IMR-90 (cell line): ENCODE measurements at places on chromosomes 13 and 19. TPM values are rescaled to one million over a fixed set of nuclear protein-coding genes. Genes with fewer than 3 reads are reported as not detected.

- H3K27me3 ChIP-seq = no peaks in the 10 kb centered on the region
- DNase-seq = no peak
- no peak overlapping the region for H3K4me3 ChIP-seq
- peaks cover 38% of the 10 kb centered on the region for H3K36me3 ChIP-seq
- peaks cover 50% of the 10 kb centered on the region for H3K4me1 ChIP-seq
- H3K27ac ChIP-seq = no peak overlapping the region
These were observed 56.2 kb upstream of the C13orf46 start for GRCh38 chr13:114029866-114030625.

DNA sequence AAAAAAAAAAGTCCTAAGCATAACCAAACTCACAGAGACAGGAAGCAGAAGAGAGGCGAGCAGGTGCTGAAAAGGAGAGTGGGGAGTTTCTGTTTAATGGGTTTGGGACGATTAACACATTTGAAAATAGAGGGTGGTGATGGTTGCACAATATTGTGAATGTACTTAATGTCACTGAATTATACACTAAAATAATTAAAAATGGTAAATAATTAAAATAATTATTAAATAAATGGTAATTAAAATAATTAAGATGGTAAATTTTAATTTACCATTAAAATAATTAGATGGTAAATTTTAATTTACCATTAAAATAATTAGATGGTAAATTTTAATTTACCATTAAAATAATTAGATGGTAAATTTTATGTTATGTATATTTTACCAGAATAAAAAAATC lies 74.8 kb upstream of the XPO4 start:
- H3K4me1 ChIP-seq = no peaks in the 10 kb centered on the region
- H3K36me3 ChIP-seq = peaks cover 70% of the 10 kb centered on the region
- DNase-seq = no peak
- no peak overlapping the region for H3K27ac ChIP-seq
- H3K4me3 ChIP-seq = no peak overlapping the region

GRCh38 chr19:46635920-46636761 lies at the start of gene GNG8:
GNG8 (minus strand) TSS chr19:46636202; CDS start chr19:46634682, 1,520 bp downstream.
- H3K4me1 ChIP-seq = peaks cover 10% of the 10 kb centered on the region
- no peaks in the 10 kb centered on the region for H3K36me3 ChIP-seq
- DNase-seq = no peak
- no peaks in the 10 kb centered on the region; the same call in 1 of the 2 replicates for H3K27me3 ChIP-seq
- no peak within 1 kb of the TSS for H3K4me3 ChIP-seq

DNA sequence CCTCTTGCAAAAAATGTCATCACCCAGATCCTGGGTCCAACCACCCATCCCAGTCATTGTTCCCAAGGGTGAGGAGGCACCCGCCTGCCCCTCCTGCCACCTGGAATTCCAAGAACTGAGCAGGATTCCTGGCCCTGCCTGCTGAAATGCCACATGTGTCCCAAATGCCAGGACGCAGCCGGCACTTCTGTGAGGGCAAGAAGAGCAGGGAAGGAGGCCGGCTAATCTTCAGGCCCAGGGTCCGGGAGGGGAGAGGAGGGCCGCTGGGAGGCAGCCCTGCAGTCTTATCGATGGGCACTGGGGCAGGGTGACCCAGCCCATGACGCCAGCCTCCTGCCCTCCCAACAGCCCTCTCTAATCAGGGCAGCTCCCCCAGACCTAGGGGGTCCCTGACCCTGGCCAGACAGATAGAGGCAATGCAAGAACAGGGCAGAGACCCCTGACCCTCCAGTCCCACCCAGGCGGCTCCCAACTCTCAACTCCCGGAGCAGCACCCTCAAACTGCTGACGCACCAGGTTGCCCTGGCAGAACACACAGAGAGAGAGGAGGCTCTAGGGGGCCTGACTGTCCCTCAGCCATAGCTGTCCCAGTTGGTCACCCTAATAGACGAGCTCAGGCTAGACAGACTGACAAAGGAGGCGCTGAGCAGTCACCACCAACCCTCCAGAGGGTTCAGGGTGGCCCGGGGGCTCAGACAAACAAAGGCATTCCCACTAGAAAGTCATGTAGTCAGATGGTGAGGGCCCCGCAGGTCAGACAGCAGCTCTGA lies 1.5 kb downstream of the MFSD12 start:
- H3K4me3 ChIP-seq = peak overlapping the region; percentile 95
- H3K27me3 ChIP-seq = no peaks in the 10 kb centered on the region
- H3K27ac ChIP-seq = no peak overlapping the region; the same call in 1 of the 2 replicates
- peaks cover under 1% of the 10 kb centered on the region; the same call in 1 of the 2 replicates for H3K36me3 ChIP-seq
- DNase-seq = no peak
- peaks cover 16% of the 10 kb centered on the region for H3K4me1 ChIP-seq

The FBL gene
- 211 and 259 TPM in 2 replicates for total RNA-seq

DNA sequence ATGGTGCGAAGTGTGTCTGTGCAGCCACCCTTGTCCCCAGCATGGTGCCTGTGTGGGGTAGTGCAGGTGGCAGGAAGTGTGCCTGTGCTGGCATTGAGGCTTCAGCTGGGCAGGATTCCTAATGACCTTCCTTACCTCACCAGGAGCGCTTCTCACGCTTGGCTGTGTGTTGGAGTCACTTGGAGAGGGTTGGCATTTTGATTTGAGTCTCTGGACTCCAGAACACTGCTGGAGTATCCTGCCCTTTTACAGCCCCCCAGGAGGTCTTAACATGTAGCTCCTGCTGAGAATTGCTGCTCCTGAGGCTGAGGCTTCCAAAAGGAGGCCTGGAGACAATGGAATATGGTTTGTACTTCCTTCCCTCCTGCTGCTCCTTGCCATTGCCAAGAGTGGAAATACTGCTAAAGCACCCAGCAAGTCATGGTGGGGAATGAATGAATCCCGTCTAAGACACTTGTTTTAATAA lies 87.1 kb downstream of the ARHGEF7 start:
- peaks cover 1% of the 10 kb centered on the region; the same call in 1 of the 2 replicates for H3K36me3 ChIP-seq
- peaks cover 18% of the 10 kb centered on the region for H3K4me1 ChIP-seq
- peak overlapping the region; percentile 39; the same call in 1 of the 2 replicates for H3K27ac ChIP-seq
- no peak for DNase-seq

The ZNF724 gene
- total RNA-seq = 18.3 and 20.1 TPM in 2 replicates

DNA sequence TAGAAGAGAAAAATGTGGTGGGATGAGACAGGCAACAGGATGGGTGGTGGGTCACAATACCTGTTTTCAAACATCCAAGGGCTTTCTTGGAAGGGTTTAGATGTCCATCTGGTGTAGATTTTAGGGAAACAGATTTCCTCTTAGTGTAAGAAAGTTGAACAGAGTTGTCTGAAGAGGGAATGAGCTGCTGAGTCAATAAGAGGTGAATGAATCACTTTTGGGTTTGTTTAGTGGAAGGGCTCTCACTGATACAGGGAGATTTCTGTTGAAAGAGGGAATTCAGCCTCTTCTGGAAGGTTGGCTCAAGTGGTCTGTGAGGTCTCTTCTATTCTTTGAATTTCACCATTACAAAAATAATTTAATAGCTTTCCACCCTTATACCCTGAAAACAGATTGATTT lies 54.6 kb downstream of the LACC1 start:
- DNase-seq = peak; percentile 29
- H3K4me3 ChIP-seq = no peak overlapping the region
- no peaks in the 10 kb centered on the region for H3K4me1 ChIP-seq
- no peak overlapping the region for H3K27ac ChIP-seq
- H3K27me3 ChIP-seq = peaks cover 27% of the 10 kb centered on the region
- H3K36me3 ChIP-seq = no peaks in the 10 kb centered on the region

GRCh38 chr19:14059093-14059480 lies 2.8 kb downstream of the PALM3 start:
- no peak for DNase-seq
- H3K27ac ChIP-seq = no peak overlapping the region
- H3K4me1 ChIP-seq = peaks cover 1% of the 10 kb centered on the region; the same call in 1 of the 2 replicates
- no peaks in the 10 kb centered on the region for H3K36me3 ChIP-seq
- peaks cover 36% of the 10 kb centered on the region for H3K27me3 ChIP-seq

DNA sequence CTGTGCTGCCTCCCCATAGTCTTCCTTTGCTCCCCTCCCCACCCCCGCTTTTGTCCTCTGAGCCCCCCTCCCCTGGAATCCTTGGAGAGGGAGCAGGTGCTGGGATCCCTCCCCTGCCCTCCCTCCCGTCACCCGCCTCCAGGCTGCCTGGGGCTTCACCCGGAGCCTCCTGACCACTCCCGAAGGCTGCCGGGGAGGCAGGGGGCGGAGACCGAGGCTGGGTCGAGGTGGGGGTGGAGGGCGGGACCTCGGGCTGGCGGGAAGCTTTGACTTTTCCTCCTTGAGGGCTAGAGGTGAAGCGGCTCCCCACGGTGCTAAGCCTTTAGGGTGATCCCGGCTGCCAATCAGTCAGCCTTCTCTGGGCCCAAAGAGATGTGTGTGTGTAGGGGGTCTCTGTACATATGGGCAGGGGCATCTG lies 1.5 kb downstream of the KMT5C start:
- peaks cover 13% of the 10 kb centered on the region for H3K4me1 ChIP-seq
- peak; percentile 33 for DNase-seq
- peak overlapping the region; percentile 87 for H3K4me3 ChIP-seq
- no peaks in the 10 kb centered on the region for H3K27me3 ChIP-seq

The CYP2S1 gene
- 0.54 and 0.83 TPM in 2 replicates for total RNA-seq

GRCh38 chr13:45951166-45951565 lies 99.6 kb upstream of the SIAH3 start:
- DNase-seq = no peak
- 0 out of 2 replicates have a peak, but pooled peaks cover 1% of the 10 kb centered on the region for H3K36me3 ChIP-seq
- no peak overlapping the region for H3K27ac ChIP-seq
- H3K4me3 ChIP-seq = no peak overlapping the region
- no peaks in the 10 kb centered on the region for H3K27me3 ChIP-seq

- no peak overlapping the region for H3K4me3 ChIP-seq
- no peaks in the 10 kb centered on the region for H3K27me3 ChIP-seq
- no peak overlapping the region for H3K27ac ChIP-seq
- H3K36me3 ChIP-seq = no peaks in the 10 kb centered on the region; the same call in 1 of the 2 replicates
- DNase-seq = no peak
These were observed 20.6 kb downstream of the CRTC1 start for GRCh38 chr19:18704054-18704453.

DNA sequence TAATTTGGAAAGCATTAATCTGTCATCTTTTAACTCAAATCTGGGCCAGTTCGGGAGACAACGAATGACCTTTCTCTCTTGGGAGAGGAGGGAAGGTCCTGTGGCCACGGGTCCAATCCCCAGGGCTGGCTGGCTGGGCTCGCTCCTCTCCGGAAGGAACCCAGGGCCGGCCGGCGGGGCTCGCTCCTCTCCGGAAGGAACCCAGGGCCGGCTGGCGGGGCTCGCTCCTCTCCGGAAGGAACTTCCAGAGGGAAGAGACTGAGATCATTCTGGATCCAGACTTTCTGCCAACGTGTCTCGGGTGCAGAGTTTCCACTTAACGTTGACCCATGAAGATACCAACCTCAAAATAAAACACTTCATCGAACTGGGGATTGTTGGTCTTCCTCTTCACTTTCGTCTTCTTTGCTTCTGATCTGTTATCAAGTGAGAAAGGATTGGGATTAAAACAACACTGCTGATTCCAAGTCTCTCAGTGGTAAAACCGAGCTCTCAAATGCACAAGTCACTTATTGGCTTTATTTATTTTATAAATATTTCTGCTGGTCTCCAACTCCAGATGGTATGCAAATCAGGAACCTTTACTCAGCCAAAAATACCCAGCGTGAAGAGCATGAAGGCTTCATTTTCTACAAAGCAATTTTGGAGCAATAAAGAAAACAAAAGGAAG lies 53.3 kb upstream of the C13orf46 start:
- H3K27me3 ChIP-seq = no peaks in the 10 kb centered on the region
- peak overlapping the region; percentile 93; the same call in 1 of the 2 replicates for H3K27ac ChIP-seq
- peaks cover 32% of the 10 kb centered on the region for H3K4me1 ChIP-seq
- no peak overlapping the region for H3K4me3 ChIP-seq
- peaks cover 55% of the 10 kb centered on the region for H3K36me3 ChIP-seq

The PLPP2 gene
- total RNA-seq = 2.3 and 2.8 TPM in 2 replicates

The ZSCAN5B gene
- total RNA-seq = not detected in 2 replicates

The PLPPR3 gene
- 0.36 and 0.56 TPM in 2 replicates for total RNA-seq

DNA sequence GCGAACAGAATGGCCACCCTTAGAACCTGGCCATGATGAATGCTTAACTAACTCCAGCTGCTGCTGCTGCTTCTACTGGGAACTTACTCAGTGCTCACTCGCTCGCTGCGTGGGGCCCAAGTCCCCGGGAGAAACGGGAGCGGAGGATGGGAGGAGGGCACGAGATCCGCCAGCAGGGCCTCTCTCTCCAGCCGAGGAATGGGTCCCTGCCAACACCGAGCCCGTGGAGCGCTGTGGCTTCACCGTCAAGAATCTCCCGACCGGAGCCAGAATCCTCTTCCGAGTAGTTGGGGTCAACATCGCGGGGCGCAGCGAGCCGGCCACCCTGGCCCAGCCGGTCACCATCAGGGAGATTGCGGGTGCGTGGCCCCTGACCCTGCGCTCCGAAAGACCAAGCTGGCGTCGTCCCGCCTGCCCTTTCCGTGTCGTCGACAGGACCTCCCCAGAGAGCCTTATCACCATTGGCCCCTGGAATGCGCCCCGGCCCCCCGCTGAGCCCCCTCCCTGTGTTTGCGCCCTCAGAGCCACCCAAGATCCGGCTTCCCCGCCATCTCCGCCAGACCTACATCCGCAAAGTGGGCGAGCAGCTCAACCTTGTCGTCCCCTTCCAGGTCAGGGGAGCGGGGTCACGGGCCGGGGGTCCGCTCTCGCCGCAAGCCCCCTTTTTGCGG lies 17.8 kb upstream of the EMC10 start:
- peak; percentile 6 for DNase-seq
- no peaks in the 10 kb centered on the region for H3K36me3 ChIP-seq
- H3K27me3 ChIP-seq = peaks cover 12% of the 10 kb centered on the region; the same call in 1 of the 2 replicates
- no peaks in the 10 kb centered on the region for H3K4me1 ChIP-seq
- no peak overlapping the region for H3K27ac ChIP-seq

The CEACAM16 gene
- total RNA-seq = not detected in 2 replicates

DNA sequence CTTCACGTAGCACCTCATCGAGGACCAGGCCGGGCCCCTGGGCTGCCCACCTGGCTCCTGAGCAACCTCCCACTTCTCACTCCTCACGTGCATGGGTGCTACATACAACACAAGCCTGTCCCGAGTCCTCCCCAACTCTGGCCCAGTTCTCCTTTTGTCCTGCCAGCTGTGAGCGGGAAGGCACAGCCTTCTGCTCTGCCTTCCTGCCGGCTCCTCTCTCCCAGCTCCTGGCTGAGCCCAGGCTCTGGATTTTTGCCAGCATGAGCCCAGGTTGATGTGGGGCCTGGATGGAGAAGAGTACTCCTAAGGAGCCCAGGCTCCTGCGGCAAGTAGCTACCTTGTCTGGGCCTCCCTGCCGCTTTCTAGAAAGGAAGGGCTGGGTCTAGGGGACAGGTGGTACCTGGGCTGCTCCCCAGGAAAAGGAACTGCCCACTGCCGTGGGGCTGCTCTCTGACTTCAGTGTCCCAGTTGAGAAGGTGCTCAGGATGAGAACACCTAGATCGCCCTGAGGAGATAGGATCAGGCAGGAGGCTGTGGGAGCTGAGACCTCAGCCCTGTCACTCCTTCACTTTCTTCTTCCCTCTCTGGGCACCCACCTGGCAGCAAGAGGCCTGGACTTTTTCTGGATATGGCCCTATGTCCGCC lies 23.6 kb downstream of the LYL1 start:
- no peak overlapping the region; the same call in 1 of the 2 replicates for H3K27ac ChIP-seq
- peaks cover 53% of the 10 kb centered on the region for H3K36me3 ChIP-seq
- no peak for DNase-seq
- H3K4me1 ChIP-seq = peaks cover 38% of the 10 kb centered on the region
